ENCODE measurements at places on chromosomes 6 and 20. TPM values are rescaled to one million over a fixed set of nuclear protein-coding genes. Genes with fewer than 3 reads are reported as not detected.

EPB41L1 gene
- 71.1 TPM for total RNA-seq

RIN2 gene
- total RNA-seq, result 34.0 TPM

PKIG gene
- 38.6 TPM for total RNA-seq

CTAGE9 gene
- not detected for total RNA-seq
